ENCODE measurements at places on chromosomes 2 and 18. TPM values are rescaled to one million over a fixed set of nuclear protein-coding genes. Genes with fewer than 3 reads are reported as not detected.
A peak's percentile ranks its signal among the peaks of the same experiment; 100 is the strongest.

DNA sequence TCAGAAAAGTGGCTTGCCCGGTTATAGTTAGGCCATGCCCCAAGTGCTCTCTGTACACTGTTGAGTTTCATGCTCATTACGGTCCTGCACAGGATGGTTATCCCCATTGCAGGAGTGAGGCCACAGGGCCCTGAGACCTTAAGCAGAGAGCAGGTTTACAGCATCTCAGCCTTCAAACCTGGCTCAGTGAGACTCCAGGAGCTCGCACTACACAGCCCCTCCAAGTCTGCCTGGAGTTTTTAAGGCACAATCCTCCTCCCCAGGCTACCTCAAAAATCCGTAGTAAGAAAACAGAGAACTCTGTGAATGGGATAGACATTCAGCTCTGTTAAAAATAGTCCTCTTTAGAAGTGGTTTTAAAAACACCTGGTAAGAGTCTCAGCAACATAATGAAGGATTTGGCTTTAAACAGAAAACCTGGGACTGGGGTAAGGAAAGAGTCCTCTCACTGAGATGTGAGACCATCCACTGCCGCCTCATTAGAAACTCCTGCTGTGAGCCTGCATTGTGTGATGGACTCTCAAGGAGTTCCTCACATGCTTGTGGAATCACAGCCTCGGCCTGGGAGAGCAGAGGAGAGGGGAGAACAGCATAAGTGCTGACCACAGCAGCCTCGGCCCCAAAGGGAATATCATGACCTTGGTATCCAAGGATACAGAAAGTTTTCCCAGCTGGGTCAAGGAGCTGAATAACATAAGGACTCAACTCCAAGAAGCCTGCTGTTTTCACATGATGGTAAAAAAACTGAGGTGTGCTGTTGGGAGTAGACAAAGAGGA is 214.8 kb downstream of the ATAD2B start:
- DNase-seq = no peak

- DNase-seq = no peak
Measured at GRCh38 chr2:203691149-203691548, 15.3 kb upstream of the CD28 start.

DNA sequence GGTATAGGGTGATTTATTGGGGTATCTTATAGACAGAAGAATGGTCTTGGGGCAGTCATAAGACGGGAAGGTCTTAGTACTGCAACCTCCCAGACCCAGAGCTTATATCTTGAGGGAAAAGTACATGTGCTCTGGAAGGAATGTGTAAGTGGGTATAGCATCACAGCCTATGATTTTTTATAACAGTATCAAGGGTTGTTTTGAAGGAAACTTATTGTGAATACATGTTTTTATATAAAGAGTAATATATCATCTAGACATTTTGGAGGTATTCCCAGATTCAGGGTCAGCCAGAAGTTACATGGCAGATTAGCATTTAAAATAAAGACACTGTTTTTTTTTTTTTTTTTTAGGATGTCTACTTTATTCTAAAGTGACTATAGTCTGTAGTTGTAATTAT is 47.6 kb upstream of the STON1 start:
- peak; percentile 78 for DNase-seq

GRCh38 chr2:10172033-10172871 is 49.7 kb downstream of the RRM2 start:
- no peak for DNase-seq

DNA sequence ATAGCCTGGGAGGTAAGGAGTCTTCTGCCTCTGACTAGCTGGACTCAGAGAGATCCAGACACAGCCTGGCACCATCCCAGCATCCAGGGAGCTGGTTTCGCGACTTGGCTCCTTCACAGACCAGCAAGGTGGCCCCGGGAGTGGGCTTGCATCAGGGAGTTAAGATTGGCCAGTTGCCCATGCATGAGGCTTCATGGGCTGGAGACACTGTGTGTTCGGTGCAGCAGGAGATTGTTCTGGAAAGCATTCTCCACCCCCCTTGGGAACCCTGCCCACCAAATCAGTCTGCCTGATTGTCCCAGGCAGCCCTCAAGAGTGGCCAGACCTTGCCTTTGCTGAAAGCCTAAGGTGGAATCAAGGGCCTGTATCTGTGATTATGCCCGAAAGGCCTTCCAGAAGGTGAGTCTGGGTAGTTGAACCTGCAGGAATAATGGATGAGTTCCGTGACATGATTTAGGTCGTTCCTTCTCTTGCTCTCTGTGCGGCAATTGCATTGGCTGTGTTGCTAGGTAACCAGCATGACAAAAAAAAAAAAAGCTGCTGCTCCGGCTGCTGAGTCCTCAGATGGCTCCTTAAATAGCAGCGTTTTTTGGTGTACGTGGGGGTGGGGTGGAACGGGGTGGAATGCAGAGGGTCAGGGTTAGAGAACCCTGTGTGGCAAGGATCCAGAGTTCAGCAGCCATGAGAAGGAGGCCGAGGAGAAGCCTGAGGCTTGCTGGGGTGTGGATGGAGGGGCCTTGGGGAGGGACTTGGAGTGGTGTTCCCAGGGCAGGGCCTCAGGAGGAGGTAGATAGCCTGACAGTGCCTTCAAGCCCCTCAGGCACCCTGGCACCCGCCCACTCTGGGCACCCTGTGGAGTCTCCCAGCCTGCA is 93.0 kb upstream of the MCFD2 start:
- peak; percentile 92 for DNase-seq

DNA sequence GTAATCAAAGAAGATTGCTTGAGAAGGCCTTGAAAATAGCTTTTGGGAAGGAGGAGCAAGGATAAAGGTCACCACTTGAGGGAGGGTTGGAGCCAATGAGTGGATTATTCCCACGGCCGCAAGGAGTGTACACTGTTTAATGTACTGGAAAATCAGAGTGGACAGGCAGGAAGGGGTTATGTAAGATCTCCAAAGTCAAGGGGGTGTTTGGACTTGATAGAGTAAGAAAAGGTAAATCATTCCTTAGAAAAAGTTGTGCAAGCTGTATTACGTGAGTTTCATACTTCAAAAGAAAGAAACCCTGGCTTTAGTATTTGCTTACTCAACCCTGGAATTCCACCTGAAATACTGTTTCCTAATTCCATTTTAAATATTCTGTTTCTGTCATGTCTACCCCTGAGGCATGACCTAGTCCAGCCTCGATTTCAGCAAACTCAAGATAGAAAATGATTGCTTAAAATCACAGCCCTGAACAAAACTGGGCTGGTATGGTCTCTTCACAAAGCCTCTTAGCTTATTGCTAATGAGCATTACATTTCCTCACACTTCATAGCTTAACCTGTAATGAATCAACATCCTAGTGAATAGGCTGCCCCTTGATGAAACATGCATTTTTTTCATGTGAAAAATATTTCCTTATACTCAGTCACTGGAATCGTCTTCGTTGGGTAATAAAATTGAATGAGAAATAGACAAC is 1.1 kb downstream of the MREG start:
- DNase-seq = peak; percentile 27

DNA sequence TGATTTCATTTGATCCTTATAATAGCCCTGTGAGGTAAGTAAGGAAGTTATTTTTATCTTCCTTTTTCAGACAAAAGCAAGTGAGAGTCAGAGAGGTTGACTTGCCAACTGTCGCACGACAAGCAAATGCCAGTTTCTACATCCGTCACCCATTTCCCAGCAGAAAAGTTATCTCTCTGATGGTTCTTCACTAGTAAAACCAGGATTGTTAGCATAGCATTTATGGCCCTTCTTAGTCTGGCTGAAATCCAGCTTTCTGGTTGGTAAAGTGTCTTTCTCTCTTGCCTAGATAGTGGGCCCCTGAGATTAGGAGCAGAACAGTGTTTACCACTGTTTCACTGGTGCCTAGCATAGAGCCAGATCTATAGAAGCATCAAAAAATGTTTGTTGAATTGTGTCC is 7.1 kb upstream of the XDH start:
- no peak for DNase-seq

DNA sequence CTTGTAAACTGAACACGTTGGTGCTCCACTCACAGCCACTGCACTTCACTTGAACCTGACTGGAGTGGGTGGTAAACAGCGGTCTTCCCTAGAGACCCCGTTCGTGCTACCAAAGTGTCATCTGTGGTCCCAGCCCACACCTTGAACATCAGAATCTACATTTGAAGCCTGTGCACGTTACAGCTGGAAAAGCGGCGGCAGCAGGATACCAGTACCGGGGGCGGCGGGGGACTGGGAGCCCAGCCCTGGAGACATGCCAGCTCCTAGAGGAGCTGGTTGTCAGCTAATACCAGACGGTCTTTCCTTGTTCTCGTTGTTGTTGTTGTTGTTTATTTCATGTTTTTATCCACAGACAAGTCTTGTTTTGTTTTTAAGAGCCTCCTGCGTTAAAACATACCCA is 156.7 kb downstream of the WDSUB1 start:
- no peak for DNase-seq

GRCh38 chr2:44656460-44656859 is 285.0 kb upstream of the SIX3 start:
- DNase-seq = no peak

DNA sequence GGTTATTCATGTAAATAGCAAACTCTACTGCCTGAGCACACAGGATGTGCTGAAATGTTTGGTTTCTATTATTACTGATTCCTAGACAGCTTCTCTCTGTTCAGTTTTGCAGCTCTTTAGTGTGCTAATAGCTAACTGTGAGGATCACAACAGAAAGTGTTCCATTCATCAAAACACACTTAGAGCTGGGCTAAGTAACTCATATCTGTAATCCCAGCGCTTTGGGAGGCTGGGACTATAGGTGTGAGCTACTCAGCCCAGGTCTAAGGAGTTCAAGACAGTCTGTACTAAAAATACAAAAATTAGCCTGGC is 63.2 kb downstream of the MOGAT1 start:
- no peak for DNase-seq

- DNase-seq = no peak
Measured at GRCh38 chr2:95551055-95551568, 40.7 kb upstream of the TRIM43 start.

DNA sequence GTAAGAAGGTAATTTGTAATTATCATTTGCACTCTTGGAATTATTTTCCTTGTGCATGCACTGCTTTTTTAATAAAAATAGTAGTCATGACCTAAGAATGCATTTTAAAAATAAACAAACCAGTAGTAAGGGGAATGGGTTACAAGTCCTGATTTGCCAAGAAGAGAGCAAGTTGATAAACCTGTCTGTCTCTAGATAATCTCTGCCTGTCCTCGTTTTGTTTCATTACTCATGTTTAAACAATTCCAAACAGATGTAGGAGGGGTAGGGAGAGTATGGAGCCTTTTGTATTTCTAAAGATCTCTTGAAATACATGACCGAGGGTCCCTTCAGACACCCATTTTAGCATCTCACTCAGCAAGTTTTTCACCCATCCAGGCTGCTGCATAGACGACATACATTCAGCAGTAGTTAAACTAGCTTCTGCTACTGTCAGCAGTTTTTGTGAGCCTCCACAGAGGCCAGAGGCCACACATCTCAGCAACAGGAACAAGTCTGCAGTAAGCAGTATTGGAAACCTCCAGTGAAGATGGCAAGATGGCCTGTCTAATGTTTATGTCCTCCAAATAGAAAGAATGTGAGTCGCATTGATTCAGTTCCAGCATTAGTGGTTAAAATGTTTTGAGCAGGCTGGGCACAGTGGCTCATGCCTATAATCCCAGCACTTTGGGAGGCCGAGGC is 2.3 kb upstream of the EXOC6B start:
- DNase-seq = no peak

DNA sequence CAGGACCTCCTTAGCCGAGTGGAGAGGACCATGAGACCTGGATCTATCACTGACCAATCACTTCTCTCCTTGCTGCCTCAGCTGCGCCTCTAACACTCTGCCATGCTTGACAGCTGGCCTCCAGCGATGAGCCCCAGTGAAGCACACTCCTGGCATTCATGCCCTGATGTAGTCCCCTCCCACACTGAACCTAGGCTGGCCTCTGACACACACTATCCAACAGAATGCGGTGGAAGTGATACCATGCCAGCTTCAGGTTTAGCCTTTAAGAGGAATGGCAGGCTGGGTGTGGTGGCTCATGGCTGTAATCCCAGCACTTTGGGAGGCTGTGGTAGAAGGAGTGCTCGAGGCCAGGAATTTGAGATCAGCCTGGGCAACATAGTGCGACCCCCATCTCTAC is 73.7 kb upstream of the LAPTM4A start:
- no peak for DNase-seq

DNA sequence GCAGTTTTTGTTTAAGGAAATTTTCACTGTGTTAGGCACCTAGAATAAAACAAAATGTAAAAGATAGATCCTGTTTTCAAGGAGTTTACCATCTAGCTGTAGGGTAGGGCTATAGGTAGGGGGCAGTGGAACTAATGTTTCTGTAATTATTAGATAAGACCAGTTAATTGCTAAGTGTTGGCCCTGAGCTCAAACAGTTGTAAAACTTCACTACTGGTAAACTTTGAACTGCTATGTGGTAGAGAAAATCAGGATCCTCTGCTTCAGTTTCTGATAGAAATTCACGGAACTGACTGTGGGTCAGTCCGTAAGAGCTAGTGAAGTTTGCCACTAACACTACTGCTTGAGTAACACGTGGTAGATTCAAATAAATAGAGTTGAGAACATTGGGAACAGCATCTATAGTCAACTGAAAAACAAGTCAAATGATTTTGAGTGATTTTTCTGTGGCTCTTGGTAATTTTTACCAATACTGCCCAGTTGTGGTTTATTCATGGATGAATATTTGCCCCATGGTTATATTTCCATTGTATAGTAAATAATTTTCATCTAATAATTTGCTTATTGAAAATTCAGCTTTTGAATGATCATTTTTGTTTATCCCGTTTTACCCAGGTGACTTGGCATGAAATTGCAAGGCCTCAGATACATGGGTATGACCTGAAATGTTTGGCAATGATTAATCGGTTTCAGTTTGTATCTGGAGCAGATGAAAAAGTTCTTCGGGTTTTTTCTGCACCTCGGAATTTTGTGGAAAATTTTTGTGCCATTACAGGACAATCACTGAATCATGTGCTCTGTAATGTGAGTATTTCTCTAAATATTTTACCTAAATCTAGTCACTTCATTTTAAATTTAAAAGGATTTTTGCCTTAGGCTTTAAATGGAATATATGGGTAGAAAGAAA is 26.4 kb downstream of the ELP2 start:
- DNase-seq = no peak

DNA sequence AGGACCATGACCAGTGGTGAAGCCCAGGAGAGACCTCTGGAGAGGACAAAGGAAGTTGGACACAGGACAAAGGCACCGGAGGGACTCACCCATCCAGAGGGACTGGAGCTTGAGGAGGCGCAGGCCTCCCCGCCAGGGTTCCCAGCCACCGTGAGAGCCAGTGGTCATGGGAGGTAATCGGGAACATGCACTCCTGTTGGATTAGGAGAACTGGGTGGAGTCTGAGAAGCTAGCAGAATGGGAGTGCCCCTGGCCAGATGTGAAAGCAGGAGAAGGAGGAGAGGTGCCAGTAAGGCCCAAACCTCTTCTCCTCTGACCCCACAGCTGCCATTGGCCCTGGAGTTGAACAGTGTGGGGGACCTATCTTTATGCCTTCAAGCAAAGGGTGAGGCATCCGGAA is 20.3 kb downstream of the POU3F3 start:
- no peak for DNase-seq

GRCh38 chr2:156476021-156476849 is 40.1 kb downstream of the GPD2 start:
- DNase-seq = no peak

GRCh38 chr2:19120181-19120580 is 238.2 kb downstream of the OSR1 start:
- DNase-seq = no peak

The ASB1 gene
- 30.0 TPM for polyA plus RNA-seq

The PTMA gene
- polyA plus RNA-seq = 2,020 TPM

The ACVR2A gene
- polyA plus RNA-seq = 25.0 TPM

The DNAH7 gene
- polyA plus RNA-seq = 6.1 TPM

The IL1RL1 gene
- 0.46 TPM for polyA plus RNA-seq

The PID1 gene
- polyA plus RNA-seq = 4.8 TPM

The DNAJC5G gene
- 1.4 TPM for polyA plus RNA-seq

The PAX8 gene
- polyA plus RNA-seq = 618 TPM
